ENCODE measurements at places on chromosomes 5 and 9.

DNA sequence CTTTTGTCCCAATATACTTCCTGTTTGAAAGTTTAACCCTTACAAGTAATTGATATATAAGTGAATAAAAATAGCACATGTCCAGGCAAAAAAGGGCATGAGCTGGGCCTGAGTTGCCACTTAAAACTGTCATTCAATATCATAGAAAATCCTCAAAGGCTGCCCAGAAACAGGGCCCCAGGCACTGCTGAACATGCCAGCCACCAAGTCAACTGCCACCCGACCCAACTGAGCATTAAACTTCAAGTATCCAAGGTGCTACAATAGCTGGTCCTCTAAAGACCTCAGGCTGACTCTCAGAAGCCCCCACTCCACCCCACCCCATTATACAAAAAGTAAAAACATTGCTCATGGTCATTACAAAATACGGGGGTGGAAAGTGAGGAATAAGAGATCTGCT lies 83.7 kb downstream of the CEMIP2 start:
- no peak for DNase-seq
- H3K36me3 ChIP-seq: peaks cover 2% of the 10 kb centered on the region
- no peak overlapping the region for H3K27ac ChIP-seq
- no peaks in the 10 kb centered on the region for H3K27me3 ChIP-seq
- peaks cover 8% of the 10 kb centered on the region for H3K4me1 ChIP-seq

DNA sequence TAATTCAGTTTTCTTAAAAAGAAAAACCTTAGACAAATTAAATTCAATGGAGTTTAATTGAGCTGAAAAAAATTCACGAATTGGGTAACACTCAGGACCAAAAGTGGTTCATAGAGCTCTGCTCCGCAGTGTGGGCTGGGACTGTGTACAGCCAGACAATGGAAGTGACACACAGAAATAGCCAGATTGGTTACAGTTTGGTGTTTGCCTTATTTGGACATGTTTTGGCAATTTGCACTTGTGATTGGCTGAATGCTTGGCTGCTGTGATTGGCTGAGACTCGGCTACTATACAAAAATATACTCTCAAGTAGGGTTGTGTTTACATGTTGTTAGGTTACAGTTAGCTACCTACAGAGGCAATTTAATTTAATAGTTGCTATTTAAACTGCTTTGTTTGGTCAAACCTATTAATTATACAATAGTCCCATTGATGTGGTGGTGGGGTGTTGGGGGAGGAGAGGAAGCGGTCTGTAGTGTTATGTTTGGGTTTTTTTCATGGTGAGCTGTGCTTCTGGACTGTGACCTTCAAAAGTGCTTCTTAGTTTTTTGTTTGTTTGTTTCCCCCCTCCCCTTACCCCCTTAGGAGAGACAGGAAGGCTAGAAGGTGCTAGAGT lies 95.2 kb downstream of the CNTLN start:
- no peak for DNase-seq
- H3K27ac ChIP-seq: 0 out of 2 replicates have a peak overlapping the region, but pooled peaks have one; percentile 18
- no peak overlapping the region for H3K4me3 ChIP-seq

DNA sequence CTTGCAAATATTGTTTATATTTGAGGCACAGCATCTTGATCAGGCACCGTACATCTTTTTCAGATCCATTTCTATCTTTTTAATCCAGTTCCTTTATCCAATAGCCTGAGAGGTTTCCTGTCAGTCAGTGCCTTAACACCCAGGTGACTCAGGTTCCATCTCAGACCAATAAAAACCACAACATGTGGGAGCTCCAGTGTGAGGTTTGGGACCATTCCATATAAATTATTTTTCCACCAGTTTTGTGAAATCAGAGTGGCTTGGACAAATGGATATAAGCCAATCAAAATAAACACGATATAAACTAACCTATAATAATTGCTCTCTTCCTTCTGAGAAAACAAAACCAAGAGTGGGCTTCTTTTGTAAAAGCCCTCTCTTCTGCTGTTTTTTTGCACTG lies 351.3 kb downstream of the NTRK2 start:
- H3K27me3 ChIP-seq: no peaks in the 10 kb centered on the region
- H3K36me3 ChIP-seq: no peaks in the 10 kb centered on the region
- no peak overlapping the region for H3K4me3 ChIP-seq
- no peak for DNase-seq

DNA sequence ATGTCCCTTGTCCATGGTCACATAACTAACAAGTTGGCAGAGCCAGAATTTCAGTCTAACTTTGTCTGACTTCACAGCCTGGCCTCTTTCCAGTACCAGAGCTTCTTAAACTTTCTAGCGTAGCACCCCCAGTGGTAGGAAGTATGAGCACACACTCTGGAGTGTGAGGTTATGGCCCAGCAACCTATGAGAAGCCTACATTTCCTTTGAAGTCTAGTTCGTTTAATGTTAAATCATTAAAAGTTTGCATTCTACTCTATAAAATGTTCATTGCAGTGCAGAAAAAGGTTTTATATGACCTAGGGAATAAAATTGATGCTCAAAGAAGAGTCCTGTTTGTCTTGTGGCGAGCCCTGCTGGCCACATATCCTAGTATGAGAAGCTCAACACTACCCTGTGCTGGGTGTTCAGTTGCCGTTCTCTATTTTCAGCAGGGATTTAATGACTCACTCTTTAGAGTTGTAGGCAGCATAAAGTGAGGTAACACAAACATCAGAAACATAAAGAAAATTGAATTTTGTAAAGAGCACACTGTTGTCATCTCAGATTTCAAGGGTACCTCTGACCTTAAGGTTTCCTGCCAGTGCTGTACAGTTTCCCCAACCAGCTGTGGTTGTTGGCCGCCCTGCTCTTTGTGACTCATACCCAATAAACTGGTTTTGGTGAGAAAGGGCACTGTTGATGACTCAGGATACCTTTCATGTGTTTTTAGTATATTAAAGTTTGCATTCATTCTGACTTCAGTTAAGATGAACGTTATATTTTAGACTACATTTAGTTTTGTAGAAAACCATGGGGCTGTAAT lies 14.3 kb downstream of the MCCC2 start:
- H3K4me1 ChIP-seq: no peaks in the 10 kb centered on the region
- H3K4me3 ChIP-seq: no peak overlapping the region
- no peaks in the 10 kb centered on the region for H3K27me3 ChIP-seq
- peaks cover 25% of the 10 kb centered on the region for H3K36me3 ChIP-seq
- H3K27ac ChIP-seq: no peak overlapping the region
- DNase-seq: no peak

DNA sequence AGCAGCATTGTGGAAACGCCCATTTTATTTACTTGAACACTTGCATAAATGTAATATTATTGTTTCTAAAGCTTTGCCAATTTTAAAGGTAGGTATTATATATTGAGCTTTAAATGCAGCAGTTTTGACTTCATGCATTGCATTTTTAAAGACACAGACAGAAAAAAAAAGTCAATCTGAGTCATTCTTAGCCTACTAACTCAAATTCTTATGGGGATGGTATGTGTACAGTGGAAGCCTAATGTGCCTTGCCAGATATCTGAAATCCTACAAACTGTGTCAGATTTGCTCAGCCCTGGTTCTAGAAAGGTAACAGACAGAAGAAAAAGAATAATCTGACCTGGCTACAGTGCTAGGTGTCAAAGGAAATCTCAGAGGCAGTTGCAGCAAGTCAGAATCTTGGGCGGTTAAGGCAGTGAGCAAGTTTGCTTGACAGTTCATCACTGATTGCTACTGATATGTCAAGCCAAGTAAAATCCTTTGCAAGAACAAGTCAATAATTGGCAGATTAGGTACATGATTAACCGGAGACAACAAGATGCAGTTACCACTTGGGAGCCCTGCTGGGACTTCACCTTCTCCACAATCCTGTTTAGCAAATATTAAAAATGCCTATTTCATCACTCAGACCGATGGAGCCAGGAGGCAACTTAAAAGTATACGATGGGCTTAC lies 224.8 kb upstream of the WWC1 start:
- no peak for DNase-seq
- H3K27me3 ChIP-seq: no peaks in the 10 kb centered on the region
- no peak overlapping the region for H3K27ac ChIP-seq
- H3K4me1 ChIP-seq: peaks cover 6% of the 10 kb centered on the region

DNA sequence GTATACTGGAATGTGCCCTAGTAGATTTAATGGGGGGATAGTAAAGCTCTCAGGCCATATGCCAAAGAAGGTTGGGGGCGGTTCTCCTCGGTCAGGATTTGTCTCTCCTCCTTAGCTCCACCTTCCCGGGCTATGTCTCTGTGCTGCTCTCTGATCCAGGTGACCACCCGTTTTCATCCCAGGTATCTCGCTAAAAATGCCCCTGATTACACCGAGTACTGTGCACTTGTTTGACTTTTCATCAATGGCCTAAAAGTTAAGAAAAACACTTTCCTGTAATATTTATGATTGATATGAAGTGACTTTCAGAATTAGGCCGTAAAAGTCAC lies 724 bp downstream of the NDUFS6 start:
- H3K27me3 ChIP-seq: no peaks in the 10 kb centered on the region
- peaks cover 6% of the 10 kb centered on the region for H3K4me1 ChIP-seq
- peaks cover 64% of the 10 kb centered on the region for H3K36me3 ChIP-seq
- no peak overlapping the region for H3K27ac ChIP-seq

- no peaks in the 10 kb centered on the region for H3K4me1 ChIP-seq
- H3K27ac ChIP-seq: no peak within 1 kb of the TSS
- DNase-seq: no peak
- H3K27me3 ChIP-seq: peaks cover 37% of the 10 kb centered on the region
Measured at GRCh38 chr9:137077010-137077747, at the start of gene UAP1L1. TSS of gene UAP1L1 (plus strand) at chr9:137077517. CDS start at chr9:137077533, 16 bp downstream.

DNA sequence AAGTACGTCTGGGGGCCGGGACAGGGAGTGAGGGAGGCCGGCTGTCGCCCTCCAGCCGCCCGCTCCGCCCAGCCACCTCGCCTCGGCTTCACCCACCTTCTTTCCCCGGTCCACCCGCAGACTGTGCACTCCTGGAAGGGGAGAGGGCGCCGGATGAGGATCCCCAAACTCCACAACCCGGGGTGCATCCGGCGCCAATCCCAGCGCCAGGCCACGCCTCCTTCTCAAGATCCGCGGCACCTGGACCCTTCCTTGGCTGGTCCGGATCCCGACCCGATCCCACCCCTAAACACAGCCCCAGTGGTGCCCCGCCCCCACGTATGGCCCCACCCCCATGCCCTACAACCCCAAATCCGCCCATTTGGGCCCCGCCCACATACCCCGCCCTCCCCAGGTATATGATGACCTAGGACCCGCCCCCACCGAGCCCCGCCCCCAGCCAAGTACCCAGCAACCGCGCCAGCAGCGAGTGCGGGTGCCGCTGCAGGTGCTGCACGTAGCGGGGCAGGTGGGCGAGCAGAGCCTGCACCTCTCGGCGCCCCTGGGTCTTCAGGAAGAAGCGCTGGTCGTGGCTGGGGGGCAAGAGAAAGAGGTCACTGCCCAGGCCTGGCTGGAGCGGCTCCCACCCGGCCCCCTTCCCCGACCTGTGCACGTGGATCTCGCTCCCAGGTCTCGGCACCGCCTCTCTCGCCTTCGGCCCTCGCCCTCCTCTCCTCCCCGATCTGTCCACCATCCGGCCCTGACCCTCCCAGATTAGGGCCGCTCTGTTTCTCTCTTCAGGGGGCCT lies 3.2 kb downstream of the PIP5KL1 start:
- peak; percentile 88 for DNase-seq
- no peaks in the 10 kb centered on the region for H3K36me3 ChIP-seq
- no peak overlapping the region for H3K27ac ChIP-seq
- H3K27me3 ChIP-seq: peaks cover 18% of the 10 kb centered on the region

DNA sequence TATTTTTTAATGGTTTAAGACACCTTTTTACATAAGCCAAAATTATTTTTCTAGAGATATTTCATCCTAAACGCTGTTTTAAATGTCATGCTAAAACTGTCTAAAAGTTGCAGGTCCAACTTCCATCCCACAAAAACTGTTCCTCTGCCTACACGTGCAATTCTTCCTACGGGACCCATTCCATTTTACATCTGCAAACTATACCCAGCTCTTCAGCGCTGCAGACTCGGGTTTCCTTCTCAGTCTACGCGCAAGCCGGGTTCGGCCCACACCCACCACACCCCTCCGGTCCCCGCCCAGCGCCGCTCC lies 8.7 kb downstream of the RANBP6 start:
- no peak overlapping the region for H3K27ac ChIP-seq
- H3K27me3 ChIP-seq: no peaks in the 10 kb centered on the region
- H3K4me1 ChIP-seq: no peaks in the 10 kb centered on the region
- peak overlapping the region; percentile 80 for H3K4me3 ChIP-seq
- no peaks in the 10 kb centered on the region for H3K36me3 ChIP-seq

GRCh38 chr5:115068239-115069086 lies 101.2 kb downstream of the TRIM36 start:
- no peak overlapping the region for H3K4me3 ChIP-seq
- H3K36me3 ChIP-seq: no peaks in the 10 kb centered on the region
- peaks cover 12% of the 10 kb centered on the region for H3K4me1 ChIP-seq

DNA sequence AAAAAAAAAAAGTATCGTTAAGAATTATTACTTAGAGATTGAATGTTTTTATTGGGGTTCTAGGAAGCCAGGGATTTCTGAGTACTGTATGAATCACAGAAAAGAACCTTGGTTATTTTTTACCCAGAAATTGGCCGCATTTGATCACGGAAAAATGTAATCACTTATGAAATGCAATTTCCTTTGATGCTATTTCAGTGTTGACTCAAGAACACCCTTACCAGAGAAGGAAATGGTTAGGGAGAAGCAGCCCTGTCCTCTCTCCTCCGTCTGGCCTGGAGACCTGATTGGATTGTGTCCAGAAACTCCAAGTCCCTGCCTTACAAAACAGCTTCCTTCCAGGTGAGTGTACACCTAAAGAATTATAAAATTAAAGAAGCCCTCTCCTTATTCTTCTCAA lies 116.7 kb downstream of the MED10 start:
- H3K36me3 ChIP-seq: no peaks in the 10 kb centered on the region
- no peak for DNase-seq
- H3K4me1 ChIP-seq: no peaks in the 10 kb centered on the region
- H3K27me3 ChIP-seq: no peaks in the 10 kb centered on the region

DNA sequence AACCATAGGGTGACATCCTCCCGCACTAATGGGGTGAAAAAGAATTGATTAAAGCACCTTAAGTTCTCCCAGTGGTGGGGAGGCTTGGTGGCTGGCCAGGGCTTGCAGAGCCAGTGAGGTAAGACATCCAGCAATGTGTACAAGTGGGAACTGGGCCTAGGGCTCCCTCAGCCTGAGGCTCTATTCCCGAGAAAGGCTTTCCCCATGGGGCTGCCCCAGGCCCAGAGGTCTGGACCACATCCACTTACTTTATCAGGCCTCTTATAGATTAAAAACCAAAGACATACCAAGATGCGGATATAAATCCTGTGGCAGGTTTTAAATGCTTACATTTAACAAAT lies 35.3 kb downstream of the C5orf15 start:
- no peaks in the 10 kb centered on the region for H3K36me3 ChIP-seq
- no peaks in the 10 kb centered on the region for H3K27me3 ChIP-seq
- H3K4me1 ChIP-seq: no peaks in the 10 kb centered on the region
- no peak overlapping the region for H3K4me3 ChIP-seq
- no peak overlapping the region for H3K27ac ChIP-seq

GRCh38 chr5:95617057-95617456 lies 2.8 kb upstream of the GPR150 start:
- H3K27ac ChIP-seq: no peak overlapping the region
- no peak for DNase-seq

GRCh38 chr9:121990600-121991306 lies 102.4 kb downstream of the TTLL11 start:
- no peaks in the 10 kb centered on the region for H3K4me1 ChIP-seq
- no peak for DNase-seq
- H3K36me3 ChIP-seq: no peaks in the 10 kb centered on the region
- H3K27ac ChIP-seq: no peak overlapping the region

- no peak for DNase-seq
- H3K27me3 ChIP-seq: no peaks in the 10 kb centered on the region
- H3K27ac ChIP-seq: no peak overlapping the region
- peaks cover 3% of the 10 kb centered on the region for H3K36me3 ChIP-seq
Measured at GRCh38 chr5:146109379-146109778, 4.0 kb upstream of the PLAC8L1 start.

GRCh38 chr5:139678751-139679750 lies 30.9 kb downstream of the CXXC5 start:
- no peaks in the 10 kb centered on the region for H3K27me3 ChIP-seq
- H3K4me3 ChIP-seq: no peak overlapping the region
- DNase-seq: no peak

All from H1 (cell line).